GDM1 (cell line): ENCODE measurements at places on chromosomes 1 and 21.

DNA sequence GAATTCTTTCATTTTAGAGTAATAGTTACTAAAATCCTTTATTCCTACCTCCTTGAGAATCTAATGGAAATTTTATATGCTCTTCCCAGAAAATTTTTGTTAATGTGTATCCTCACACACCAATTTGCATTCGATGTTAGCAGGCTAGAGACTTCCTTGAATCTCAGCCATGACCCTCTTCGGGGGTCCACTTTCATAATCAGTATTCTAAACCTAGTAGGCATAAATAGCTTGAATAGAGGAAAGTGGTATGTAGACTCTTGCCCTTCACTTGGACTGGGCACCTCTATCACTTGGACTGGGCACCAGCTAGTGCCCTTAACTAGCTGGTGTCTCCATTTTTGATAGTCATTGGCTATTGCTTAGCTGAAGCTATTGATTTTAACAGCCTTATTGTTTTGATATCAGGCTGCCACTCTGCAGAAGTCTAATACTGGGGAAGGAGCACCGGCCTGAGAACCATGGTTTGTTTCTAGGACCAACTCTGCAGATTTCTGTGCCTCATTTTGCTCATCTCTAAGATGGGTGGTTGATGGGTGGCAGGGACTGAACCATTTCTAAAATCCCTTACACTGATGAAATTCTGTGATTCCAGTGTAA lies 42.8 kb downstream of the MRPL39 start:
- DNase-seq: no peak

DNA sequence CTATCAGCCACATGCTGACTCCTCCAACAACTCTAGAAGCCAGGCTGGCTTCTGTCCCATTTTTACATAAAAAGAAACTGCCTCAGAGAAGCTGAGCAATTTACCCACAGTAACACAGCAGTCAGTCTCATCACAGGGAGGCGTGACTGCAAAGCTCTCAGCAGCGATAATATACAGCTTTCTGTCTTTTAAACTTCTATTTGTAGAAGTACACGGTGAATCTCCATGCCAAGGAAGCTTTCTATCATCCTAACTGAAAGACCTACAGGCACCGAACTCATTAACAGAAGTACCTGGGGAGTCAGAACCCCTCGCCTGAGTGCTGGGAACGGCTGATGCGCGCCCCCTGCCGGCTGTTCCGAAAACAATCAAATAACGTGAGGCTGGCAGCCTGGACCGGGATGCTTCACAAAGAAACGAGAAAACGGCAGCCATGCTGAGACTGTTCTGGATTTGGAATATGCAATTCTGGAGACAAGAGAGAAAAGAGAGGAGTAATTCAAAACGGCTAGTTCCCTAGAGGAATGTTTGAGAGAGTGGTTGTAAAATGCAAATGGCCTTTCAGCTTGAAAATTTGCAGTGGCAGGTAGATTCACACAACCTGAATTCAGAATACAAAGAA lies 43.5 kb upstream of the RAB4A start:
- DNase-seq: peak; percentile 67

GRCh38 chr1:53665996-53666395 lies 73.0 kb downstream of the GLIS1 start:
- no peak for DNase-seq

DNA sequence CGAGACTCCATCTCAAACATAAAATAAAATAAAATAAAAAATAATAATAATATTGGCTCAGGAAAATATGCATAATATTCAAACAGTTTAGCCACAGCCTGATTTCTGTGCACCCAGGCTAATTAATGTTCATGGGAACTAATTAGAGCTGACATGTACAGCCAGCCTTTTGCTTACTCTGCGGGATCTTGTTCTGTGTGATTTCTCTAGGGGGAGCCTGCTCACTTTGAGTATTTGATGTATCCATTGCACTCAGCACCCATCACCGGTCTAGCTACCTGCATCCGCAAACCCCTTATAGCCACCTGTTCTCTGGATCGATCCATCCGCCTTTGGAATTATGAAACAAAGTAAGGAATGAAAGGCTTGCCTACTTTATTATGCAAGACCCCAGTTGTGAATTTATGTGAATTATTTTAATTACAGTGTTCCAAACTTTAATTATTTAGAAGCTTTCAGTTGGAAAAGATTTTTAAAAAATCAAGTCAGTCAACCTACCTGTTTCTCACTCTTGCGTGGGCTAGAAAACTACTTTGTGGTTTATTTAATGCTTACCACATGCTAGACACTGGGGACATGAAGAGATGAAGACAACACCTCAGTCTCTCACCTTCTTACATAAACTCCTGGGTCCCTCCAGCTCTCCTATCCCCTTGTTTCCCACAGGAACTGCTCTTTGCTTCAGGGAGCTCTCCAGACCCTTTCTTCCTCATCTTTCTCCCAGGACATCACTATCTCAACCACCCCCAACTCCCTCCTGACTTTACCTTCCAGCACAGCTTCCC lies 25.4 kb downstream of the CFAP57 start:
- DNase-seq: no peak

DNA sequence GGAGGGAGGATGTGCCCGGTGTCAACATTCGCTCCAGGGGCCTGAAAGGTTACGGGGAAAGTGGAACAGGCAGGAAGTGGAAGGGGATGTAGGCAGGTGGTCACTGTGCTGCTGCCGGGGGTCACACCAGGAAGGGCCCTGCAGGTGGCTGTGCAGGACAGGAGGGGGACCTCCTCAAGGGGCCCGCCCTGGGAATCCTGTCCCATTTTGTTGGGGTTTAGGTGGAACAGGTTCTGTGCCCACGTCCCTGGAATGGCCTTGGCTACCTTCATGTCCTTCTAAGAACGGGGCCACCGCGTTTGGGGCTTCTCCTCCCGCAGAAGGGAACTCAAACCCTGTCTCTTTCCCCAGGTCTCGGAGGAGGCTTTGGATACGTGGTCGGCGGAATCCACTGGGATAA lies 11.9 kb downstream of the SLC45A1 start:
- DNase-seq: no peak

DNA sequence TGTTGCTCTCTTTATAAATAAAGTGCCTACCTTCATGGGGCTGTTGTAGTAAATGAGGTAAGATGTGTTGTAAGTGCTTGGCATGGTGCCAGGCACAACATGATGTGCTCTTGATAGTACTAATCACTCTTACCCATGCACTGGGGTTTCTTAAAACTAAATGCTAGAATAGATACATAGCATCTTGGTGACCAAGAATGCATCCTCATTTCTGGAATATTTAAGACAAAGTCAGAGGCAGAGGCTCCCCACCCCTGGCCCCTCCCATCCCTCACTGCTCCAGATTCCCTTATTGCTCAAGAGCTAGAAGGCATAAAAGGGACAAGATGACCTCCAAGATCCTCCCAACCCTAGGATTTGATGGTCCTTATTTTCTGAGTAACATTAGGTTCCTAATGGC lies 61.3 kb downstream of the GLUL start:
- DNase-seq: no peak

GRCh38 chr1:186154651-186155050 lies 220.4 kb downstream of the TPR start:
- DNase-seq: no peak

GRCh38 chr1:167518331-167518700 lies at the start of gene CD247:
Gene CD247 (minus strand): TSS chr1:167518529. CDS start chr1:167518465, 64 bp downstream.
- no peak for DNase-seq

GRCh38 chr1:2304921-2305681 lies 77.0 kb downstream of the SKI start:
- DNase-seq: no peak

- DNase-seq: no peak
These were observed 37.9 kb downstream of the PIK3R3 start for GRCh38 chr1:46094471-46095005.

GRCh38 chr1:108142773-108143394 lies 57.3 kb downstream of the SLC25A24 start:
- no peak for DNase-seq

- no peak for DNase-seq
These were observed 26.2 kb downstream of the SLC2A1 start for GRCh38 chr1:42932442-42932941.

- DNase-seq: no peak
These were observed 119.2 kb downstream of the CDC7 start for GRCh38 chr1:91619881-91620280.

DNA sequence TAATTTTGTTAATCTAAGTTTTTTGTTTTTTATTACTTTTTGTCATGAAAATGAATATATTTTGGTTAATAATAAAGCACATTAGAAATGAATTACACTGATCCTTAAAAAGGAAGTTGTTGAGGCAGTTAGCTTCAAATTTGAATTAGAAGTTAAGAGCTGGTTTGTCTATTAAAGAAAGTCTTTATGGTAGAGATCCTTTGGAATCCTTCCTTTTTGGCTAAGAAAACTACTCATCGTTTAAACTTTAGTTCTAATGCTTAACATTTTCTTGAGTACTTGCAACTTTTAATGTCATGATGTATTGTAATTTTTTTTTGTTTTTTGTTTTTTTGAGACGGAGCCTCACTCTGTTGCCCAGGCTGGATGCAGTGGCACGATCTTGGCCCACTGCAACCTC lies 2.4 kb downstream of the PTBP2 start:
- no peak for DNase-seq

- DNase-seq: no peak
These were observed 4.2 kb downstream of the SPATA46 start for GRCh38 chr1:162372159-162373071.

- no peak for DNase-seq
These were observed 18.3 kb upstream of the CAPN8 start for GRCh38 chr1:223683586-223684487.

GRCh38 chr1:226939438-226940028 lies 561 bp upstream of the COQ8A start:
- DNase-seq: peak; percentile 71

- no peak for DNase-seq
These were observed 124.9 kb upstream of the TNFSF4 start for GRCh38 chr1:173332026-173332425.

DNA sequence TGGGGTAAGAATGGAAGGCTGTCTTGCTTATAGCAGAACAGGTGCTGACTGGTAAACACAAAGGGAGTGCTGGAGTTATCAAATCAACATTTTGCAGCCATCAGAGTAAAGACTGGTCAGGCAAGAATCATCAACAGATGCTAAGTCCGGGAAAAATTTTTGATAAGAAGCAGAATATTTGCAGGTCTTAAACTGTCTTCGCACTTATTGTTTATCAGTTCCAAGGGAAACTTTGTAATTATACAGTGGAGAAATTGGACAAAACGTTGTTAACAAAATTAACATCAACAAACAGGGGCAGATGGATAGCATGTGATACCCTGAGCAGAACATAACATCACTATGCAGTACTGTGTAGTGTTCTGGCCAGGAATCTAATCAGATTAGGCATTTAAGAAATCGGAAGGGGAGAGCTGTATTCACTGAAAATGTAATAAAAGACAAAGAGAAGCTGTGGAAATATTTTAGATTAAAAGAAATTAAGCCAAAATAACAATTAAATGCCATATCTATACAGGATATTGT lies 127.1 kb downstream of the DAB1 start:
- DNase-seq: no peak

GRCh38 chr1:189774721-189775287 lies 702.9 kb downstream of the BRINP3 start:
- no peak for DNase-seq

GRCh38 chr1:3461238-3461933 lies 6.9 kb downstream of the ARHGEF16 start:
- no peak for DNase-seq

DNA sequence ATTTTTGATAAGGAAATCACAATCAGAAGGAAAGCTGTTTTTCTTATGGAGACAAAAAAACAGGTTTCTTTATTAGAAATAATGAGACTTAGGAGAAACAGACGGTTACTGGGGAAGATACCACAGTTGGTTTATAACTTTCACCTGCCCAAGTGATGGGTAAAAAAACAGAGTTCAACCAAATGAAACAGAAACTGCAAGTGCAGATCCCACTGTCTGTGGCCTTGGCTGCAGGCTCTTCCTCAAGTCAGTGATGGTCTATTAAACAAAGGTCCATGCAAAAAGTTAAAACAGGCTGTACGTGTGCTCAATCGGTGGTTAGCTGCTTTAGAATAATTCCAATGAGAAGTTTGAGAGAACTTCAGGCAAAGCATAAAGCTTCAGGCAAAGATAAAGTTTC lies 112.1 kb upstream of the NEGR1 start:
- no peak for DNase-seq
